ENCODE measurements at places on chromosomes 11 and 22.

- no peak for DNase-seq
Measured at GRCh38 chr22:31055635-31056159, 25.4 kb upstream of the SMTN start.

DNA sequence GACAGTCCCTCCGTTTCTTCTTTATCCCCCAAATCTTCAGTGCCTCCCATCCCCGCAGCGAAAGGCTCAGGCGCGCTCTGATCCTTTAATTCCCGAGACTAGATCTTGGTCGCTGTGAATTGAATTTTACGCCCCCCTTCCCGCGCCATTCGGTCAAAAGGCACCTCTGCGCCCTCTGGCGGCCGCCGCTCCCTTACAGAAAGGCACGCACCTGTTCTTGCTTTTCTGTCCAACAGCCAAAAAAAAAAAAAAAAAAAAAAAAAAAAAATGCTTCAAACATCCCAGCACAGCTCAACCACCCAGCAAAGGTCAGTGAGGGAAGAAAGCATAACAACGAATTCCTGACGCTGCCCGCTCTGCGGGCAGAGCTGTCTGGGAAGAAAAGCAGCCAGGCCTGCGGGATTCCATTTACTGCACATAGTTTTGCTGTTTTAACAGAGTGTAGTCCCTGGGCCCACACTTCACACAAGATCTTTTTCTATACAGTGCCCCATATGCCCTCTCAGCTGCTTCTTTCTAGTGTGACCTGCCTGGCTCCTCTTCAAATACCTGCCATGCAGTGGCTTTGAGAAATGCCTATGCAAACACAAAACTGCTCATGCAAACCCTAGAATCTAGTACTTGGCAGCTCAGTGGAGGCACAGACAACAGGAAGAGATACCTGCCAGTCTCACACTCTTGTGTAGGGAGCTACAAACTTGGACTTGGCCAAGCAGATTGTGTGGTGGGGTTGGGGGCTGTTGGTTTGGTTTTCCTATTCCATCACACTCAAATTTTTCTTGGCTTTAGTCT, 1.3 kb upstream of the ESAM start:
- DNase-seq = no peak

DNA sequence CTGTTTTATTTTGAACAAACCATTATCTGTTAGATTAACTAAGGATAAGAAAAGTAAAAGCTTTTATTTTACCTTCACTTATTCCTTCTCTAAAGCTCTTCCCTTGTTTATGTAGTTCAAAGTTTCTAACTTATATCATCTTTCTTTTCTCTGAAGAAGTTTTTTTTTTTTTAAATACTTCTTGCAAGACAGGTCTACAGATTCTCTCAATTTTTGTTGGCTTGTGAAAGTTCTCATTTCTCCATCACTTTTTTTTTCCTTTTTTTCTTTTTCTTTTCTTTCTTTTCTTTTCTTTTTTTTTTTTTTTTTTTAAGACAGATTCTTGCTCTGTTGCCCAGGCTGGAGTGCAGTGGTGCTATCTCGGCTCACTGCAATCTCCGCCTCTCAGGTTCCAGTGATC, 4.7 kb upstream of the TREH start:
- DNase-seq = no peak

- no peak for DNase-seq
Measured at GRCh38 chr11:12236744-12237101, 126.3 kb downstream of the MICAL2 start.

- DNase-seq = no peak
Measured at GRCh38 chr11:108754901-108755625, 90.2 kb downstream of the DDX10 start.

DNA sequence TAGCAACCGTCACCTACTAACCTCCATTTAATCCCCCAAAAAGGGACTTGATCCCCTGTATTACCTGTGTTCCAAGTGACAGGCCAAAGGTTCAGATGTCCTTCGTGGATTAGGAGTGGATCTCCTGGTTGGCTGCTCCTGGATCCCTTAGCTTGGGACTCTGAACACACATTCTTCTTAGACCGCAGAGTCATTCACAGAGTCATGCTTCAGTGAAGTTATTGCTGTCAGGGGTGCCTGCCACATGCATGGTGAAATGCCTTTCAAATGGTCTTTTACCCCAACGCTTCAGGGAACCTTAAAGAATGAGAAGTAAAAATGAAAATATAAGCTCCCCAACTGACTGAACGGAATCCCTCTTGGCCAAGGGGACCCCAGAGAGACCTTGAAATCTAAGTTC, 49.1 kb downstream of the ADAMTS8 start:
- DNase-seq = no peak

DNA sequence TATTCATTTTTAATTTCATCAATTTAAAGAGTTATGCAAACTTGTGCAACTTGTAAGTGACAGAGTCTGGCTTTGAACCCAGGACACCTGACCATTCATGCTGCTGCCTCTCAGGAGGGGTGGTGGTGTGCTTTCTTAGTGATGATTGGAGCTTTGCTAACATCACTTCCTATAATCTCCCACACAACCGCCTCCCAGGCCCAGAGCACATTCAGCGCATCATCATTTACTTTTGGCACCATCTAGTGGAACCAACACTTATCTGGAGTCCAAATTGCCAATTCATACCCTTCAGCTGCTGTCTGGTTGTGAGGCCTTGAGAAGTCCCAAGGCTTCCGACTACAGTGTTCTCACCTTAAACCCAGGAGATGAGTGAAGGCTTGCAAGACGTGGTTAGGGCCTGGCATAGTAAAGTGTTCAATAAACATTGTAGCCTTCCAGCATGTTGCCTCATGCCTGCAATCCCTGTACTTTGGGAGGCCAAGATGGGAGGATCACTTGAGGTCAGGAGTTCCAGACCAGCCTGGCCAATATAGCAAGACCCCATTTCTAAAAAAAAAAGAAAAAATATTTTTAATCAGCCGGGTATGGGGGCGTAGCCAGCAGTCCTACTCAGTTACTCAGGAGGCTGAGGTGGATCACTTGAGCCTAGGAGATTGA, 1.1 kb upstream of the TTLL1 start:
- DNase-seq = no peak

GRCh38 chr11:59769111-59769510, 13.9 kb downstream of the STX3 start:
- DNase-seq = no peak

GRCh38 chr11:60862171-60862570, 5.2 kb upstream of the ZP1 start:
- DNase-seq = no peak

GRCh38 chr22:22857607-22858558, 29.7 kb upstream of the IGLL5 start:
- DNase-seq = no peak

GRCh38 chr11:119029340-119030028, 1.2 kb downstream of the SLC37A4 start:
- no peak for DNase-seq

GRCh38 chr22:47133061-47133969, 370.9 kb downstream of the TBC1D22A start:
- no peak for DNase-seq

GRCh38 chr22:19121631-19122142, 525 bp downstream of the DGCR2 start:
- DNase-seq = no peak

GRCh38 chr11:132064987-132065620, 694.7 kb downstream of the NTM start:
- DNase-seq = peak; percentile 54

- DNase-seq = no peak
Measured at GRCh38 chr11:71089571-71089970, 162.8 kb downstream of the SHANK2 start.

Measured in right renal cortex interstitium (tissue), 3 donors.